ENCODE measurements at places on chromosomes 3 and 15. TPM values are rescaled to one million over a fixed set of nuclear protein-coding genes. Genes with fewer than 3 reads are reported as not detected.

DNA sequence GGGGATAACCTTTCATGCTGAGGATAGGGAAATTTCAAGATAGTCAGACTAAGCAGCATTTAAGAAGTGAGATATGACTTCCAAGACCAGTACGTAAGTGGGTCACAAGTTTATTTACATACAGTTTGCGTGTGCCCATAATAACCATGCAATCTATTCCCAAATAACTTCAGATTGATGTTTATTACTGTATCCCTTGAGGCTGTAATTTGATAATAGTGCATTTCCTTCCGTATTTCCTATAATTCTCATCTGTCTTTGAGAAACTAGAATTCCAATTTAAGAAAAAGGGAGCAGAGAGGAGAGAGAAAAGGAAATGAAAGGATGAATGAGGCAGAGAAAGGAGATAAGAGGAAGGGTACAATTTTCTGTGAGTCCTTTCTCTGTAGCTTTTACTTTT is 1073.1 kb downstream of the EPHA3 start:
- no peak for DNase-seq

DNA sequence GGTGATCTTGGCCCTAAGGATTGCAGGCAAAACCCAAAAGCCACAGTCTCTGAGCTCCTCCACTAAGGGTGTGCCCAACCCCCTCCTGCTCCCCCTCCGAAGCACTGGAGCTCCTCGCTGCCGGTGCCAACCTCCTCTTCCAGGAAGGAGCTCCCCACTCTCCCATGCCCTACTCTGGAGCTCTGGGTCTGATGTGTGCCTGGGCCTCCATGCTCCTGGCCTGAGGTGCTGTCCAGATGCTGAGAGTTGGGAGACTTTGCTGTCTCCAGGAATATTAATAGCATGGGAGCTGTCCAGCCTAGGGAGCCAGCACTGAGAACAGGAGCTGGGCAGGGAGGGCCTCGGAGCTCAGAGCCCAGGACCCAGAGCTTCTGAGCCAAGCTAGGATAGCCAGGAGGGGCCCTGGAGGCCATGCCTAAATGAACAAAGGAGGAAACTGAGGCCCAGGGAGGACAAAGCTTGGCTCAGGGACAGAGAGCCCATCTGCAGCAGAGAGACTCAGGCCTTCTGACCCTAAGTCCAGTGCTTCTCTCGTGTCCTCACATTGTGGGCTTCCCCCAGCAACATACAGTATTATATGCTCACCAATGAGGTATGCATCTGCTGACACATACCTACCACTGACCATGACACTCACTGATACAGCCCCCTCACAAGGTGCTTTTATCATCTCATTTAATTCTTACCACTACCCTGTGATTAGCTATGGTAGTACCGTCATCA is 36.9 kb upstream of the HERC1 start:
- DNase-seq = peak; percentile 76

- DNase-seq = no peak
These were observed 34.0 kb upstream of the ITGA11 start for GRCh38 chr15:68465861-68466560.

- DNase-seq = no peak
These were observed 459.9 kb downstream of the RAP2B start for GRCh38 chr3:153621953-153622352.

- DNase-seq = no peak
These were observed 21.4 kb upstream of the DYNC1LI1 start for GRCh38 chr3:32592011-32592410.

DNA sequence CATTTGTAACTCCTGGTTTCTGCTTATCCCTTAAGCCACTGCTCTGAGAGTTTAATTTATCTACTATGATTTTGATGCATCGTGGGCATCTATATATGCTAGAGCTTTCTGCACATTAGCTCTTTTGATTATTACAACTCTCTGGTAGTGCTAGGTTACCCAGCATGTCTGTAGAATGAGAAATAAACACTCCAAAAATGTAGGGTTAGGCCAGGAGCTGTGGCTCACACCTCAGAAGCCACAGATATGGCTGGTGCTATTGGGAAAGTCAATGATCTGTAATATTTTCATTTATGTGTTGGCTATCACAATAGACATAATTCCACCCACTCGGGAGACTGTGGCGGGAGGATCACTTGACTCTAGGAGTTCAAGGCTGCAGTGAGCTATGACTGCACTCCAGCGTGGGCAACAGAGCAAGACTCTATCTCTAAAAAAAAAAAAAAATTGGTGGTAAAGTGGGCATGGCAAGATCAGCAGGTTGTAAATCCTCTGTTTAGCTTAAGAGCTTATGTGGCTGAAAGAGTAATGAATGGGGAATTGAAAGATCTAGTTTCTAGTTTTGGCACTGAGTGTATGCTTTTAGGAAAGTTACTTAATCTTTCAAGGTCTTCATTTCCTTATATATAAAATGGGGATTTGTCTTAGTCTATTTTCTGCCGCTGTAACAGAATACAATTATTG is 6.3 kb downstream of the TIGIT start:
- DNase-seq = no peak

DNA sequence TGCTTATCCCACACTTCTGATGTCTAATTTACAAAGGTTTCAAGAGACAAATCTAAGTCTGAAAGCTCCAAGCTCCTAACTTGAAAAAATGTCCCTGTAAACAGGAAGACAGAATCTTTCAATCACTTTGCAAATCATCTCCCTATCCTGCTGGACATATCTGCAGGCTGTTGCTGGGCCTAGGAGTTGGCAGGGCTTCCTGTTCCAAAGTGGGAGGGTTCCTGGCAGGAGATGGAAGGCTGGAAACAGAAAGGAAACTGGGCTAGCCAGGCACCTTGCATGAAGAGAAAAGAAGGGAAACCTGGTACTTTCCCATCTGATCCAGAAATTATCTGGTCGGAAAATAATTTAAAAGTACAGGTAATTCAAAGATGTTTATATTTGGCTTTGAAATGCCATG is 227.3 kb upstream of the IL12A start:
- no peak for DNase-seq

The SERPINI2 gene
- total RNA-seq = 2.5 TPM

All from GM23338 (cell line).